SHP77 (cell line): ENCODE measurements at places on chromosomes 3 and 15.

DNA sequence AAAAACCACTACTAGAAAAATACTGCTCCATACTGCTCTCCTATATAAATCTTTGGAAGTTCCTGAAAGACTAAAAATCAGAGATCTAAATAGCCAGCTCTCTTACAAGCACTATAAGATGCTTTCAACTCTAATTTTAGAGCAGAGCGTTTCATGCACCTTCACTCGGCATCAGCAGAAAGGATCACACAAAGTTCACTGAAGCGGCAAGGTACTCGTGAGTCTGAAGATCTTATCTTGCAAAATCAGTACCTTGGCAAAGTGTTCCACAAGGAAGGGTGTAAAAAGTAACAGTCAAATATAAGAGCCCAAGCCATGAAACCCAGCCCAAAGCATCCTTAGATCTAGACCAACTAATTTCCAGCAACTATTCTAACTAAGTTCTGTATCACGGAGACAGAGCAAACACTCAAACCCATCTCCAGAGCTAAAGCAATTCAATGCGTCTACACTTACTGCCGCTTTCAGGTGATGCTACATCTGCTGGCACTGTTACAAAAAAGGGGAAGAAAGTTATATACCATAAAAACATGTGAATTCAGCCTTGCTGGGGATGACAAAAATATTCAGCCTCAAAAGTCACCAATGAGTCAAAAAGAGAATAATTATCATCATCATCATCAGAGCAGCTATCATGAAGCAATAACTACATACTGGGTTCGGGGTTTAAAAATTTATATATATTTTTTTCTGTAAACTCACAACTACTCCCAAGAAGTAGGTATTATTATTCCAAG is 16.3 kb downstream of the VPS39 start:
- no peak for DNase-seq

GRCh38 chr3:112761062-112761638 is 85.5 kb downstream of the CD200R1L start:
- DNase-seq, result no peak

- no peak for DNase-seq
Measured at GRCh38 chr15:92801774-92802464, 98.2 kb upstream of the CHD2 start.

DNA sequence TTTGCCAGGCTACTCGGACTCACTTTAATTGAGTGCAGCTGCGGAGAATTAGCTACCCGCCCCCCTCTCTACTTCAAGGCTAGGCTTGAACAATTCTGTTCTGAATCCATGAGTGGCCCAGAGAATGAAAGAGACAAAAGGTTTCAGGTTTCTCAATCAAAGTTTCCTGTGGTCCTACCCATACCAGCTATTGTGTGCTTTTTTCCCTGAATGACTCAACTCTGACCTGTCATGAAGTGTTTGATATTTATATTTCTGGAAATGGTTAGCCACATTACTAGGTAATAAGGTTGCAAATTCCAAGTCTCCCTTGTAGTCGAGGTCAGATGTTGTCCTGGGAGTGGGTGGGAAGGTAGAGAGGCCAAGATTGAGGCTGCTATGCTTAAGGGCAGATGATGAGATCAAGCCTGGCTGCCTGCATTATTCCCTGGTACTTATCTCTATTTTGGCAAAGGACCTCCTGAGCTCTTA is 392.7 kb upstream of the TBL1XR1 start:
- DNase-seq, result peak; percentile 38

DNA sequence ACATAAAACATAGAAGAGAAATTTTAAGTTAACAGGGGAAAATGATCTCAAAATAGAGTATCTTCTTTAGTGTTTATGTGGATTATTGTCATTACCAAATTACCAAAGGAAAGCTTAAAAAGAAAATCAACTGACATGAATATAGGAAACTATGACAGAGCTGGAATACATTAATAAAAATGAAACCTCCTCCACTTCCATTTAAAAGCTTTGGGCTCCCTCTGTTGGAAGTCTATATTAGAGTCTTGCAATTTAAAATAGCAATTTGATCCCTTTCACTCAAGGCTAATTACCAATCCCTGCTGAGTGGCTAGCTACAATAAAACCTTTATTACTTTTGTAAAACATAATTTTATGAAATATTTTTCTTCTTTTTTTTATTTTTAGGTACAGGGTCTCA is 61.4 kb upstream of the IMPG2 start:
- peak; percentile 22 for DNase-seq

GRCh38 chr3:171812811-171813210 is 2.5 kb upstream of the PLD1 start:
- DNase-seq, result no peak

- no peak for DNase-seq
Measured at GRCh38 chr15:35757765-35758164, 211.8 kb upstream of the DPH6 start.

GRCh38 chr3:37622999-37623883 is 238.4 kb upstream of the CTDSPL start:
- no peak for DNase-seq

DNA sequence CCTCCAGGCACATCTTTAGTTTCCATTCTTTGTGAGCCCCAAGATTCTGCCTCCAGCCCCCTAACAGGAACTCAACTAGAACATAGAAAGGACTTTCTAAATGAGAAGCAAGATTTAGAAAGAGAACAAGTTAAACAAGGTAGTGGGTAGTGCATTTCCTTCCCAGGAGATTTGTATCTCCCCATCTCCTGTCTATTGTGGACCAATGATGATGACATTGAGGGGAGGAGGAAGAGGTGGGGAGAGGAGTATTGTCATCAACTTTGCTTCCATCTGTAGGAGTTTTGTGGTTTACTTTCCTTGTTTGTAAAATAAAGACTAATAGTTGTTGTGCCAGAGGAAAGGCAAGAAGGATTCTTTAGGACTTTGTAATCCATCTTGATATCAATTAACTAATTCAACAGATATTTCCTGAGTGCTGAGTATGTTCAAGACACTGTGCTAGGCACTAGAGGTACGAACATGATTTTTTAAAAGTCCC is 235.3 kb upstream of the ROPN1 start:
- DNase-seq, result no peak

DNA sequence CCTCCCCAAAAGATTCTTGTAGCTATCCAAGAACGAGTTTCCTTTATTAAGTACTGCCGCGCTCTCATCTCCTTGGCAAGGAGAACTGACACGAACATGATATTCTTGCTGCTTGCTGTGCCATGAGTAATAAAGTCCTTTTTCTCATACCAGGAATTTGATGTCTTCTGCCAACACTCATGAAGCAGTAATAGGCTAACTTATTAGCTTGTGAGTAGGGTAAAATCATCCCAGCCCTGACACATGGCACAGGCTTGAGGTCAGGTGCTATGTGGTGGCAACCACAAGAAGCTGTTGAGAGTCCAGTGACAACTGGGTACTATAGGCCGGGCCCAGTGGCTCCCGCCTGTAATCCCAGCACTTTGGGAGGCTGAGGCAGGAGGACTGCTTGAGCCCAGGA is 22.7 kb upstream of the UBXN7 start:
- DNase-seq, result no peak

- DNase-seq, result no peak
Measured at GRCh38 chr3:65605876-65606432, 432.8 kb downstream of the MAGI1 start.

- DNase-seq, result peak; percentile 8
Measured at GRCh38 chr3:123552095-123552714, 32.6 kb downstream of the HACD2 start.

GRCh38 chr15:77266708-77267386 is 153.1 kb downstream of the PEAK1 start:
- no peak for DNase-seq

- DNase-seq, result no peak
Measured at GRCh38 chr15:90595763-90596155, 66.0 kb downstream of the CRTC3 start.

DNA sequence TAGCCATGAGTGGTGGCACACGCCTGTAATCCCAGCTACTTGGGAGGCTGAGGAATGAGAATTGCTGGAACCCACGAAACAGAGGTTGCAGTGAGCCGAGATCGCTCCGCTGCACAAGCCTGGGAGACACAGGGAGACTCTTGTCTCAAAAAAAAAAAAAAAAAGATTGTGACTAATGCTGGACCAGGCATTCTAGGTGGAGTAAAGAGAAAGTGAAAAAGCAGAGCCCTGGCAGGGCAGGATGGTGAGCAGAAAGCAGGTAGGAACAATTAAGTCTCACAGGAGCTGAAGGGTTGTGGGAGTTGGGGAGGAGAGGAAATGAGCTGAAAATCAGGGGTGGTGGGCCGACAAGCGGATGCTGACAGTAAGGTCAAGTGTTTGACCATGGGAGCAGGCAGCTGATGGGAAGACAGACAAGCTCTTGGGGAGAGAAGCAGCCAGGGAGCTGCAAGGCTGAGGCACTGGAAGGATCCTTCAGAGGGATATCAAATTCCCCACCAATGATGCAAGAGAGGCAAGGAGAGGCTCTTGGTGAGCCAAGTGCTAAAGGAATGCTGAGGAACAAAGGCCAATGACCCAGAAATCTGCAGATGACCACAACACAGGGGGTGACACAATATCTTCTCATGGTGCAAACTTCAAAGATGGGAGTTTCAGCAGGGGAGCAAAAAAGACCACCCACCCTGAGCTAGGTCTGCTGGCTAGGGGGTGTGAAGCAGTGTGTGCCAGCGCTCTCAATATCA is 251.1 kb downstream of the ULK4 start:
- DNase-seq, result no peak

DNA sequence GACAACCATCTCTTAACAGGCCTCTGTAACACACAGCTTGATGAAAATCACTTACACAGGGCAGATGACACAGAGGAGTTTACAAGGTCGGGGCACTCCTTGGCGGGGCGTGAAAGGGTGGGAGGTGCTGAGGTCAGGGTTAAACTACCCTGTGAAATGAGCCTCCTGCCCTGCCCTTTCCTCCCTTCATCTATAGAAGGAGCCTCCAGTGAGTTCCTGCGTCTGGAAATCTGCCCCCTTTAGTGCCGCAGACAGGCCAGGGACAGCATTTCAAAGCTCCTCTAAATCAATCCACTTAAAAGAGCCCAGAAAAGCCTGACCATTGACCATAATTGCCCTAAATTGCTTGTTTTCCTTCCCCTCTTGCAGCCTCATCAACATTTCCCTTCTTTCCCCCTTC is 1.9 kb downstream of the ROBO1 start:
- DNase-seq, result peak; percentile 24

DNA sequence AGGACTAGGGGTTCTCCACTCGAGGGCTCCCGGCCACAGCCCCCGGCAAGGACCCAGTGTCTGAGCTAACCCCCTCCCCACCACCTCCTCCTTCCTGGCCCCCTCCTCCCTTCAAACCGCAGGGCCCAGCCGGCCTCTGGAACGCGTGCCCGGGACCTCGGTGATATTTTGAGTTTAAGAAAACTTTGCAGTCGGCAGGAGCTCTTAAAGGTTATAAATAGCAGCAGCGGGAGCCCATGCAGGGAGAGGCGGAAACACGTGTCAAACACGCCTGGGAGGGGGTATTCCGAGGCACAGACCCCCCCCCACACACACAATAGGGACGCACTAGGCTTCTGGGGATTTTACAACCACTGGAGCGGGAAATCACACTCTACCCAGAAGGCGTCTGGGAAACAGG is 3.1 kb upstream of the PTH1R start:
- no peak for DNase-seq

DNA sequence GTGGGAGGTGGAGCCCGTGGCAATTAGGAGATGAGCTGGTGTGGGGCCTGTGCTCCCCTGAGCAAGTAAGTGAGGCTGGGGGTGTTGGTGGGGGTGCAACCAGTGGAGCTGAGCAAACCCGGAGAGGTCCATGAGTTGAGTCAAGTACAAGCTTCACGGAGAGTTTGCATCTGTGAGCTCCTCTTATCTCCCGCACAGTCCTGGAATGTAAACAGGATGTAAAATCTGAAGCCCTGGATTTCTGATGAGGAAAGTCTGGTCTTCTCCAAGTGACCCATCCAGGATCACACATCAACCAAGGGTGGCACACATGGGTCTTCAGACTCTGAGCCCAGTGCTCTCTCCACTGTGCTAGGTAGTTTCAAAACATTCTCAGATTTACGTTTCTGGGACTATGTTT is 67.8 kb downstream of the LSM3 start:
- DNase-seq, result no peak

DNA sequence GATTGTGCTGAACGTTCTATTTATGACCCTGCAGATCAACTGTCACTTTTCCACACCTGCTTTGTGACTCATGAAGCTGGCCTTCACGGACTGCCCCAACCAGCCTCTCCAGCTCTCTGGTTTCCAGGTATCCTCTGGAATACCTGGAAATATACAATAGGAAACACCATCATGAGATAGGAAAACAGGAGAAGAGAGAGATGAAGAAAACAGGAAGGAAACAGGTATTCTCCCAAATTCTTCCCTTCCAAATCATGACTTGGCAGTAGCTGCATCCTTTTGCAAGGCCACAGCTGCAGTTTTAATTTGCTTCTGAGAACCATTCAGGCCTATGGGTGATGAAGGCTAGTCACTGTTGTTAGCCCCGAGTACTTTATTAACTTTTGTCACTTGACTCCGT is 909.1 kb downstream of the EPHA3 start:
- DNase-seq, result no peak

DNA sequence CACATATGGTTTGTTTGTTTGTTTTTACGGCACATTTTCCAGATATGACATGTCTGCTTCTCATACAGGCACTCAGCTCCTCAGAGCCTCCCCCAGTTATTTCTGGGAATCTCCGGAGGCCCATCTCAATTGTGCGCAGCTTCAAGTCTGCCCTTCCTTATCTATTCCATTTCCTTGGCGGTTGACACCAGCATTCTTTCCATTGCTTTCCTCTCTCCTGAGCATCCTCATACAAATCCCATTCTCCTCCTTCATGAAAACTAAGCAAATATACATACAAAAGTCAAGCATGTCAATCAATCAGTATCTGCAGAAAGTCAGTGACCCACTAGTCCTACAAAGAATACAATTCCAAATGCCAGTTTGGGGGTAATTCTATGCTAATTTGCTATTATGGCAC is 166.7 kb downstream of the SQOR start:
- DNase-seq, result no peak

DNA sequence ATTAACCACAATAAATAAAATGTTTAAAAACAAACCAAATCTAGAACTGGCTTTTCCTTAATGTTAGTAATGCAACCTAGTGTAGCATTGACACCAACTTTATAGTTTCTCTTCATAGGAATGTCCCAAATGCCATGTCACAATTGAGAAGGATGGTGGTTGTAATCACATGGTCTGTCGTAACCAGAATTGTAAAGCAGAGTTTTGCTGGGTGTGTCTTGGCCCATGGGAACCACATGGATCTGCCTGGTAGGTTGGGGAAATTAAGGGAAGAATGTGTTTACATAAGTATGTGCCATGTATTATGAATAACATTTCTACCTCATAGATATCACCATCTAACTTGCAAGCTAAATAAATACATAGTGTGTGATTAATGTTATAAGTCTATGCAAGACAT is 84.4 kb upstream of the GOLGA6B start:
- DNase-seq, result no peak

GRCh38 chr3:184379358-184380184 is at the start of gene CHRD:
CHRD (plus strand) TSS chr3:184380054; CDS start chr3:184380319, 265 bp downstream.
- DNase-seq, result no peak

GRCh38 chr3:73658227-73658626 is 33.5 kb upstream of the PDZRN3 start:
- DNase-seq, result no peak

GRCh38 chr15:96125721-96126415 is 204.6 kb upstream of the NR2F2 start:
- DNase-seq, result no peak

GRCh38 chr3:153320585-153321128 is 158.6 kb downstream of the RAP2B start:
- no peak for DNase-seq
